Hematopoietic multipotent progenitor cell (in vitro differentiated cells): ENCODE measurements at places on chromosomes 4 and X.

DNA sequence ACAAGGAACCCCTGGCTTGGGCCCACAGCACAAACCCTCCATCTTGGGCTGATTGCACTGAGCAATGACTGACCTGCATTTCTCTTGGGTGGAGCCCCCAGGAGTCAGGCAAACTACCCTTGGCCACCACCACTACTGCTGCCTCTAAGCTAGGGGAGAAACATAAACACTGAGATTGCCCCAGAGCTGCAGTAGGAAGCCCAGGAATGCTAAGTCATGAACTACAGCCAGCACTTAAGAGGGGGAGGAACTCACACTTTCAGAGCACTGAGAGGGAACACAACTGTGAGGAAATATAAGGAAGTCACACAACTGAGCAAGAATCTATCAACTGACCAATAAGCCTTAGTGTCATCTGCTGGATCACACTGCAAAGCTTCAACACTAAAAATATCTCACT is 111.6 kb upstream of the PPP3CA start:
- DNase-seq = no peak

DNA sequence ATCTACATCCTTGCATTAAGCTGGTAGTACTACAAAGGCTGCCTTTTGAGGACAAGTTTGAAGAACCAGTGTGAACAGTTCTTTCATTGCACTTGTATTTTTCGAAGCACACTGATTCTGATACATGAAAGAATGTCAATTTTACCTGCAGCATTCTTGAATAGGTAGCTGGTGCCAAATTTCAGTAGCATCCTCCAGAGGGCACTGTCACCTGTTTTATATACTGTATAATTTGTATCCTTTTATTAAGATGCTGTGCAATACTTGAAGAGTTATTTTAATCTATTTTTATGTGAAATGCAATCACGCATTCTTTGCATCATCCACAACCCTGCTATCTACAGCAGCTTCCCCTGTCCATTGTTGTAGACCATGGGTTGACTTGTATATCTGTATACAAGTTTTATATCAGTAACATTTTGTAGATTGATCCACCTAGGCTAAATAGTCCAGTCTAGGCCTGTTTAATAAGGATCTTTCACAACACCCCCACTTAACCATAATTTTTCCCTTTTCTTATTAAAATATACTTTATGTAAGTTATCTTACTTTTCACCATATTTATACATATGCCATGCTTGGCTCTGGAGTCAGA is 325.7 kb downstream of the PCDH7 start:
- no peak for DNase-seq

- DNase-seq = no peak
These were observed 331.8 kb upstream of the TENM3 start for GRCh38 chr4:181911420-181911819.

GRCh38 chrX:109952985-109953905 is 49.7 kb upstream of the TMEM164 start:
- DNase-seq = no peak

DNA sequence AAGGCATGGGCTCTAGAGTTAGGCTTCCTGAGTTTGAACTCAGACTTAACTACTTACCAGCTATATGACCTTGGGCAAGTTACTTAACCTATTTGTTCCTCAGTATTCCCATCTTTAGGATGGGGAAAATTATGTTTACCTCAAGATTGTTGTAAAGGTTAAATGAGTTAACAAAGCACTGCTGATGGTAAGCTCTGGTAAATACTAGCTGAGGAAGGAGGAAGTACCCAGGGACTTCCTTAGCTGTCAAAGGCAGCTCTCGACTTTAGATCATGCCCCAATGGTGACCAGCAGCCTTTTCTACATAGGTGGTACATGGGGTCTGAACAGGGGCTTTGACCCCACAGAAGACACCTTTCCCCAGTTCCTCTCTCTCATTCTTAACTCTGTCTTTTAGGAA is 20.1 kb downstream of the ATP7A start:
- no peak for DNase-seq

DNA sequence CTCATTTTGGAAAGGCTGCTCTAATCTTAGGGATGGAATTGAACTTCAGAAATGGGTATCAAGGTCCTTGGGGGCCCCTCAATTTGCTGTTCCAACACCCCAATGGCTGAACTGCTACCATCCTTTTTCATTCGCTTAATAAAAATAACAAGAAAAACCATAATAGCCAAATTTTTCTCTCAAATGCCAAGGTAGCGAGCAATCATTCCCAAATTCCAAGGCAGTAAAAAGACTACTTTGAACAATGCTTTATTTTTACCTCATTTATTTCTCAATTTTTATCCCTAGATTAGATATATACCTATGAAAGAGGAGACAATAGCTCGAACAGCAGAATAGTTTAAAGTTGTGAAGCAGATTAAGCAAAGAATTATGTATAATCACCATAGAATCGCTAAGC is 323.4 kb upstream of the SLC7A11 start:
- DNase-seq = no peak

DNA sequence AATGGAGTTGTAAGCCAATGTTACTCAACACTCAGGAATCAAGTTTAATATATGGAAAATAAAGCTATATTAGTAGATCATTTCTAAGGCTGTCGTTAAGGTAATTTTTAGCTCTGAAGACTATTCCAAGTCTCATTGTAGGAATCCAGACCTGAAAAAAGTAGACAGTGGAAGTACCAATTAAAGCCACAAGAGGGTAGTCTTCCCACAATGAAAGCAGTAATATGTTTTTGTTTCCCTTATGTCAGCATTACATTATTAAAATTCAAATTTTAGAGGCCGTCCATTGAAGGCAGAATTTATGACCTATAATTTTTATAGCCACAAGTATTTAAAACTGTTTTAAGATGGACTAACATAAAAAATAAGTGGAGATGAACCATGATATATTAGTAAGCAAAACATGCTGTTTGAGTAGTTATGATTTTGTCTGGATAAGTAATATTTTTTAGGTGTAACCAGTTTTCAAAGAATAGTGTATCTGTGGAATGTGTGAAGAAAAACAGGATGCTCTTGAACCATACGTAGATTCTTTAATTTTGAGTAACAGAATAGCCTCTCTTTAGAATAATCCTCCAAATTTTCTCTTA is 372.6 kb upstream of the TECRL start:
- no peak for DNase-seq

DNA sequence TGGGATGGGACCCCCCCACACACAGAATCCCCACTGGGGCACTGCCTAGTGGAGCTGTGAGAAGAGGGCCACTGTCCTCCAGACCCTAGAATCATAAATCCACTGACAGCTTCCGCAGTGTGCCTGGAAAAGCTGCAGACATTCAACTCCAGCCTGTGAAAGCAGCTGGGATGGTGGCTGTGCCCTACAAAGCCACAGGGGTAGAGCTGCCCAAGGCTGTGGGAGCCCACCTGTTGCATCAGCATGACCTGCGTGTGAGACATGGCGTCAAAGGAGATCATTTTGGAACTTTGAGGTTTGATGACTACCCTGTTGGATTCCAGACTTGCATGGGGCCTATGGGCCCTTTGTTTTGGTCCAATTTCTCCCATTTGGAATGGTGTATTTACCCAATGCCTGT is 22.3 kb downstream of the AIMP1 start:
- DNase-seq = no peak

DNA sequence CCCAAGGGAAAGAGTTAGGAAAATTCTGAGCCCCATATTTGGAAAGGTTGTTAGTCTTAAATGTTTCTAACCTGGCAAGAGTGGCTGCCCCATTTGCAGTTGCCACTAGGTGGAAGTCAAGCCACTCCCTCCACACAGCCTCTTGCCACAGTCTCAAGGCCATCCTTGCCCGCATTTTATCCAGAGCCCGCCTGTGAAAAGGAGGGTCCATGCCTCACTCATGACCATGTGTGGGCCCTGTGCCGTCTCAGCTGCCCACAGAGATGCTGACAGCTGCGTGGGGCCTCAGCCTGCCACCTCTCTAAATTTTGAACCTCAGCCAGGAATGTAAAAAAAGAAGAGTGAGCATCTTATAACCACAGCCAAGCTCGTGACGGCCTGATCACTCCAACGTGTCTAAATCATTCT is 201.5 kb upstream of the FAM241A start:
- DNase-seq = peak; percentile 67

DNA sequence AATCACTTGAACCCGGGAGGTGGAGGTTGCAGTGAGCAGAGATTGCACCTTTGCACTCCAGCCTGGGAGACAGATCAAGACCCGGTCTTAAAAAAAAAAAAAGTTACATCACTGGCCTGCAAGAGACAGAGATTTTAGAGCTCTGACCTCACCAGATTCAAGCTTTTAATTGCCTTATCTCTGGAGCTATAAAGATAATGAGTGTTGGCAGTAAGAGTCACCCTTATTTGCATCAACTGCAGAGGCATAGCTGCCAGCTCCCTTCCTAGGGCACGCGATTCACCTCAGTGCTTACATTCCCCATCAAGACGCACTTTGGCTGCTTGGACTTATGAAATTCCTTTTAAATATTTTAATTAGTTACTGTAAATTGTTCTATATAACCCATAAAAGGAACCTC is 12.5 kb upstream of the SPATA4 start:
- DNase-seq = no peak

DNA sequence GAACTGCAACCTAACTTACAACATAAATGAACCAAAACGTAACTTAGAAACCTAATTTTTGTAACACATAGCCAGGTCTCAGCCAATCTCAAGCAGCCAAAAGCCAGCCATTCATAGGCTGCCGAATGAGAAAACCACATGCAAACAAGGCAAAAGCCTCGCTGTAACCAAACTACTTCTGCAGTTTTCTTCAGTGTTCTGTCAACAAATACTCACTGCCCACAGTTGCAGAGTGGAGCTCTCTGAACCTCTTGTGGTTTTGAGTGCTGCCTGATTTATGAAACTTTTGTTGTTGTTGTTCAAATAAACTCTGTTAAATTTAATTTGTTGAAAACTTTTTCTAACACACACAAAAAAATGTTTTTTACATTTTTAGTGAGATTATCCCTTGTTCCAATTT is 251.2 kb downstream of the PAPSS1 start:
- no peak for DNase-seq

GRCh38 chrX:118221270-118221669 is 104.7 kb upstream of the KLHL13 start:
- DNase-seq = no peak

DNA sequence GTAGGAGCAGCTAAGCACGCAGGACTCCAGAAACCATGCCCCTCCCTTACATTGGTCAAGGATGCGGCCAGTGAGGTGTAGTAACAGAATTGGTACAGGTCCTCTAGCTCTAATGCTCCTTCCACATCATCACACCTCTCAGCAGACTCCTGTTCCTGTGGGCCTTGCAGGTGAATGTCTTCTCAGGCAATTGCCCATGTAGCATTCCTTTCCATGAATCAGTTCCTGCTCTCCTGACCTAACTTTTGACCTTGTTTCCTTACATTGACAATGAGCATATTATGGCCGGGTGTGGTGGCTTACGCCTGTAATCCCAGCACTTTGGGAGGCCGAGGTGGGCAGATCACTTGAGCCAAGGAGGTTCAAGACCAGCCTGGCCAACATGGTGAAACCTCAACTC is 31.3 kb downstream of the MAP7D3 start:
- no peak for DNase-seq

- DNase-seq = peak; percentile 82
These were observed 12.7 kb upstream of the RBBP7 start for GRCh38 chrX:16882702-16883486.

DNA sequence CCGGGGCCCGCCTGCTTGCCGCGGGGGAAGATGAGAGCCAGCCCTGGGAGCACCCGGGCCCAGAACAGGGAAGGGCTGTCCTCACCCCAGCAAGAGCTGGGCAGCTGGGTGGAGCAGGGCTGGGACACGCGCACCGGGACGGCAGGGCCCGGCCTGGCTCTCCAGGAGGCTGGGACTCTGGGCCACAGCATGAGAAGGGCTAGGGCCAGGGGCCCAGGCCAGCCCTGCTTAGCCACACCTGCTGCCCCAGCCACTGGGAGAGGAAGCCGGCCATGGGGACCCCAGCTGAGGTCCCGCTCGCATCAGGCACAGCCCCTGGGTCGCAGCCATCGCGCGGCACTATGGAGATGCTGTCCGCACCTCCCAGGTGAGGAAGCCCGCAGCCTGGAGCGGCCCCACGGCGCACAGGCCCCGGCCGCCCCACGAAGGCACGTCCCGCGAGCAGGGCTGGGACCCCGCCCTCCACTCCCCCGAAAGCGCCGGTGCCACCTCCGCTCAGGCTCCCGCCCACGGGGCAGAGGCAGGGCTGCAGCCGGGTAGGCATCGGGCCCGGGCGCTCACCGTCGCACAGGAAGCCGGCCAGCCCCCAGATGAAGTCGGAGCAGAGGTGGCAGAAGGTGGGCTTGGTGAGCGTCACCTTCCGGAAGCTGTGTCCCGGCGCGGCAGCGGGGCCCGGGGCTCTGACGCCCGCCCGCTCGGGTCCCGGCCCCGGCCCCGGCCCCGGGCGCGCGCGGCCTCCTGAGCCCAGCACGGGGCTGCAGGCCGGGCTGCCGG is 531 bp downstream of the DGKQ start:
- peak; percentile 33 for DNase-seq

DNA sequence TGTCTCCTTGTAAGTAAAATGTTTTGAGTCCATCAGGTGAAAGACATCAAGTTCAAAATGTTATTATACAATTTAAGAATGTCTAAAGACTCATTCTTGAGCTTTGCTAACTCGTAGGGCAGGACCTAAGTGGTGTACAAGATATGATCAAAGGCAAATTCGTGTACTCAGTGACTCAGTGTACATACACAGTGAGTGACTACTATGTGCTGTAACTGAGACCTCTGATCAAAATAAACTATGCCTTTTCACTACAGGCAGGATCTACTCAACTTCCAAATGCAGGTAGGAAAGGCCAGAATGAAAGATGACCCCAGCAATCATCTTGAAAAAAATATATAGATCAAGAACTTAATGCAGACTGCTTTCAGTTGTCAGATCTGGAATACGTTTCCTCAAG is 49.9 kb downstream of the ADGRG2 start:
- no peak for DNase-seq

- no peak for DNase-seq
These were observed 58.7 kb downstream of the METTL14 start for GRCh38 chr4:118743867-118744266.

DNA sequence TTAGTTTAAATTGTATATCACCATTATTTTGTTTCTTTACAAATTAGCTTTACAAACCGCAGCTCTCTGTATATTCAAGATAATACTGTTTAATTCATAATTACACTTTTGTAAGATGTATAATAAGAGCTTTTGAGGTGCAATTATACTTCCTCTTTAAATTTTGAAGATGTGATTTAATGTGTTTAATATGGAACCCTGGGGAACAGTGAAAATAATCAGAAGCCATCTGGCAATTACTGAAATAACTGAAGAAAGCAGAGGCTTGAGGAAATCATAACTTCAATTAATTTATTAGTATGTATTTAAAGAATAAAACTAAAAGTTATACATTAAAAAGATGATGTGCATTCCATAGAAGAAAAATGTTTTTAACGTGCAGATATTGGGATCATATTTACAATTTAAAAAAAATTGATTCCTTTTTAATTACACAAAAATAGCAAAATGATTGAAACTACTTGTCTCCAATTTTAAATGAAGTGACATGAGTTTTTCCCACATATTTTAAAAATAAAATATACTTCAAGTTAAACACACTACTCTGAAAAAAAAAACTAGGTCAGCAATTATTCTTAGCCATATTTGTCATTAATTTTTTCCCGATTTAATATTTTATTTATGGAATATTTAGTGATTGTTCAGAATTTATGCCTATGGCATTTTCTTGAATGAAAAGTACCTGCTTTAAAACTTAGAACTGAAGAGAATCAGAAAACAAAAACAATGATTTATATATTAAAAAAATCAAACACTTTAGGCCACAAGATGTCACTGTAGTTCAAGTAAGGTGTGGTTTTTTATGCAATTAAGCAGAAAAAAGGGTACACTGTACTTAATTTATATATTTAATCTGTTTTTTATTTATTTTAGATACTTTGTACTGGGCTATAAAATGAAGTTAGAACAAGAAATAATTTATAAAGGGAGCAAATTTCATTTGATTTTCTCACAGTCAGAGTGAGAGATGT is 942.7 kb upstream of the NDST4 start:
- peak; percentile 2 for DNase-seq
